Mesendoderm (in vitro differentiated cells): ENCODE measurements at places on chromosomes 2 and 18.

DNA sequence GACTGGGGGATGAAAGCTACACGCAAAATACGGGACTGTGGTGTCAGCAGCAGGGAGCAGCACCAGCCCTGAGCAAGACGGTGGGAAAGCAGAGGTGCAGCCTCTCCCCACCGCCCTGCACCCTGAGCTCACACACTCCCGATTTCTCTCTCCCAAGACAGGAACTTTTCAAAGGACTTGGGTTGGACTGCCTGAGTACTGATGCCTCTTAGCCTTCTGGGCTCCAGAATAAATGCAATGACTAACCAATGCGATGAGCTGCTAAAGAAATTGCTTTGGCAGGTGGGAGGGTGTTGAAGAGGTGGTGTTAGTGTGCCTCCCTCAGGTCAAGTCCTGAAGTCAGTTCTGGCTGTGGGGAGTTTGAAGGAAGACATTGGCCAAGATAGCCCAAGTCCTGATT lies 9.6 kb downstream of the TRIM54 start:
- DNase-seq = peak; percentile 78

- peak; percentile 95 for DNase-seq
Measured at GRCh38 chr2:44136252-44136651, 32.4 kb upstream of the PPM1B start.

- no peak for DNase-seq
Measured at GRCh38 chr18:57110290-57110689, 36.6 kb upstream of the BOD1L2 start.

GRCh38 chr2:207337234-207338219 lies 171.8 kb upstream of the KLF7 start:
- DNase-seq = peak; percentile 44
